ENCODE measurements at places on chromosomes 7 and 10.

GRCh38 chr7:11252705-11253272 lies 279.1 kb downstream of the PHF14 start:
- DNase-seq, result no peak

DNA sequence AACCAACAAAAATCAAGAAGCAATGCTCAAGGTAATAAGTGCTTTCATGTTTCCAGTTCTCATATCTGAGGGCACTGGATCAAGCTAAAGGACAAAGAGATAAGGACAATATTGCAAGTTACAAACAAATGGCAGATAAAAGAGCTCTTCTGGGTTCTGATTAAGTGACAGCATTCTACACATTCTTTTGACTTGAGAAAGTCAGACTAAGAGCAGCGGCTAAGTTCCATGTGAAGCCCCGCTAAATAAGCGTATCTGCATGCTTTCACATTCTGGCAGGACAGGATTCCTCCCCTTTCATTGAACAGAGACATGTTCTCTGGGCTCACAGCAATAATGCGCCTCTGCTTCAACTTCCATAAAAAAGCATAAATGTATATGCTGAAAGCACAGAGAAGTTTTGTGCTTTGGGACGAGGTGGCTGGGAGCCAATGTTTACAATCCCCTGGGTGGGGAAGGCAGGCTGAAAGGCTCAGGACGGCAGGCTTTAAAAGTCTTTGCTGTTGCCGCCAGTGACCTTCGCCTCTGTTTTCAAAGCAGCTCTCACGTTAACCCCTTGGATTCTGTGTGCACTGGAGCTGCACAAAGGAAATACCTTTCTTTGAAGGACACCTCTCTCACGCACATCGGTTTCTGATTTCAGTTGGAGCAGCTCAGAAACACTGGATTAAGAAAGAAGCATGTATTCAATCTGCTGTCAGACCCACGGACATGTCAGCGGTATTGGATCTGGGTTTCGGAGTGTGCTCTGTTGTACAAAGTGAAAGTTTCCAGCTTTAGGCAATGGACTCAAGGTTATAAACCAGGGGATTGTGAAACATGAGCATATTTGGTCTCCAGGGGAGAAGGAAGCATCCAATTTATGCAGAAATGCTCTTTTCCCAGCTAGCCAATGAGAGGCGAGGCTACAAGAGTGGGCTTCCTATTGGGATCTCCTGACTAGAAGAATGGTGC lies 105.4 kb upstream of the FAM133B start:
- DNase-seq, result no peak

DNA sequence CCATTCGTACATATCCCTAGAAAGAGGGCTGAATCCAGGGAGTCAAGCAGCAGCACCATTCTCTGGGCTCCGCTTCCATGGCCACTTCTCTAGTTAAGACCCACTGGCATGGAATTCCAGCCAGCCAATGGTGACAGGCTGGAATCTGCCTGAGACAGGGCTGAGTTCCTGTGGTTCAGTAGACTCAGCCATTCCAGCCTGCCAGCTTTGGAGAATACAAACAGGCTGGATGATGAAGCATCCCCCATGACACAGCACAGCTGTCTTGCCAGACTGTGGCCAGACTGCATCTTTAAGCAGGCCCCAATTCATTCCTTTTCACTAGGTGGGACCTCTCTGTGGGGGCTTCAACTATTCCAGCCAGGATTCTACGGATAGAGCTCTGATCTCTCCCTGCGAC lies 329.6 kb downstream of the XPNPEP1 start:
- no peak for DNase-seq

DNA sequence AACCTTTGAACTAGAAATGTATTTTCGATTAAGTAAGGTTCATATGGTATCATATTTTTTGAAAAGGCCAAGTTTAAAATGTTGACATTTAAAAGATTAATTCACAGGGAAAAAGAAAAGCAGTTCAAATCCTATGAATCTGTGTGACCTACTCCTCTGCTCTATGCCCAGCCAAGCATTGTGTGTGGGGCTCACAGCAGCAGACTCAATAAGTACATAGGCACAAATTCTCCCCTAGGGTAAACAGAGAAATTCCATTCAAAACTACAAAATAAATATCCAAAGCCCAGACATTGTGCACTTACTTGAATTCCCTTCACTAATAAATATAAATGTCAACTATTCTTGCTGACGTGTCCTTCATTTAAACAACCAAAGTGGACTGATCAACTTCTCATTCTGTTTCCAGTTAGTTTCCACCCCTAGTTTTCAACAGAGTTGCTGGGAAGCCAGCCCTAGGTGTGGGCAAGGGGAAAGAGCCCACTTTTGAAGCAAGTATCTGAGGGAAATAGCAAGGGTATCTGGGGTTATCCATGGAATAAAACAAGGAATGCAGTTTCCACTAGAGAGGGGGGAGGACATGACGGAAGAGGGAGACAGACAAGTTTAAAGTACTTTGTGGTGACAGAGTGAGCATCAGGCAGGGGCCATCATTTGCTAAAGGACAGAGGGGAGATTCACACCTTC lies 533.3 kb downstream of the SORCS1 start:
- DNase-seq, result no peak

DNA sequence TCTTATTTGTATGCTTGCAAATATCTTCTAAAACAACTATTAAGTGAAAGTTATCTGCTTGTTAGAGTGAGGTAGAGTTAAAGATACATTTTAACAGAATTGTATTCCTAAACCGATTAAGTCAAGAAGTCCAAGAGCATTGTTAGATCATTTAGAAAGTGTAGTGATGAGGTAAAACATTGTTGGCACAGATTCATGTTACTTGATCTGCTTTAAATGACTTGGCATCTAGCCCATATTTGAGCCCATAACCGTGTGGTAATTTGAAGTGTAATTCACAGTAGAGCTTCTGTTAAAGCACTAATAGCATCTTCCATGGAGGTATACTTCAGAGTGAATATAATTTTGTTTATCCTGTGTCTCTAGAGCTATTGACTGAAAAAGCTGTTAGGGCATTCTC lies 62.1 kb downstream of the PTEN start:
- DNase-seq, result no peak

DNA sequence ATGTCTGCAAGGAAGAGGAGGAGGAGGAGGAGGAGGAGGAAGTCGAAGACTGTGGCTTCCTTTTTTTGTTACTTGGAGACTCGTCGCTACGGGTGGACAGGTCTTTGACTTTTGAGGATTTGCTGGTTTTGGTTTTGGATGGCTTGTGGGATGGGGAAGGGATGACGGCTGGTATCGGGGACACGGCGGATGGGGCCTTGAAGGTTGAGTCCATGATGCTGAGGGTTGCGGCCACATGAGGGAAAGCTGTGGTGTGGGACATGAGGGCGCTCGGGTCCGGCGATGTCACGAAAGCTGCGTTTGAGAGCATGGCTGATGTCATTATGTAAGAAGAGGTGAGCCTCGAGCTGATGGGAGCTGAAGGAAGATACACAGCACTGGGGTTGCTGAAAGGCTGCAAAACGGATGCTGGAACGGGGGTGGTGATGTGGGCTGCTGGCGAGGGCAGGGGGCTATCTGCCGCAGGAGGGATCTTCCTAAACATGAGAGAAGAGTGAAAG lies 33.1 kb upstream of the EFCAB10 start:
- no peak for DNase-seq

DNA sequence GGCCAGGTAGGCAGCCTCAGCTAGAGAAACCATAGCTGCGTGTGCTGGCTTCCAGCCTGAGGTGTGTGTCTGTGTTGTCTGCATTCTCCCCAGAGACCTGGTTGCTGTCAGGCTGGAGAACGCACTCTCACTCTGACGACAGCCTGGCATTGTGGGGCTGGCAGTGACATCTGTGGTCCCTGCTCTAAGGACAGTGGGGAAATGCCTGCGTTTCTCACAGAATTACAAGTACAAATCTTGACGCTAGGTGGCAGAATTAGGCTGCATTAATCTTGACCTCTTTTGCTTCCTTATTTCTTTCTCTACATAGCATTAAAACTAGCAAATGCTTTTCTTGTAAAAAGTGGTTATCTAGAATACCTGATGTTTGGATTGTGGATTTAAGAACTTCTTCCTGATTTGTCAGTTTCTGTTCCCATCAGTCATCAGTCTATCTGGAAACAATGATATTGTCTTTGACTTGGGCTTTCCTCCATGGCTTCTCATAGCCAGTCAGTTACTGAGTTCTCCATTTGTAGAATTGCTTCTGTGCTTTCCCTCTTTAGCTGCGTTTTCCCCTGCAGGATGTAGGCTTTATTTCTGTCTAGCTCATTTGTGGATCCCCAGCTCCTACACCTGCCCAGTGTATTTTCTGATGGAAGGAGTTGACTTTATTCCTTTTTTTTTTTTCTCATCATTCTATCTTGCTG lies 86.0 kb downstream of the FANK1 start:
- DNase-seq, result no peak

DNA sequence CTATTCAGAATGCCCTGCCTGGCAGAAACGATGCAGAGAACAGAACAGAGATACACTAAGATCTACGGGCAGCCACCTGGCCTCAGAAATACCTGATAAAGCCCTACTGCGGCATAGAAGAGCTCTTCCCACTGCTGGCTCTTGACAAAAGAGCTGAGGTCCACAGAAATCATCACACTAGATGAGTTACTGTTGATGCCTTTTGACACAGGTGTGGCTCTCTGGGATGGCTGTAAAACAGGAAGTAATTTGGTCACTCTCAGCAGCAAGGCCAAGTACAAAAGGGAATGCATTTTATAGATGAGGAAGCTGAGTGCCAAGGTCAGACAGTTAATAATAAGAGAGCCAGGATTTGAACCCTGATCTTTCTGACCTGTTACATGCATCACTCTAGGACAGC lies 35.0 kb upstream of the ACSL5 start:
- DNase-seq, result no peak

DNA sequence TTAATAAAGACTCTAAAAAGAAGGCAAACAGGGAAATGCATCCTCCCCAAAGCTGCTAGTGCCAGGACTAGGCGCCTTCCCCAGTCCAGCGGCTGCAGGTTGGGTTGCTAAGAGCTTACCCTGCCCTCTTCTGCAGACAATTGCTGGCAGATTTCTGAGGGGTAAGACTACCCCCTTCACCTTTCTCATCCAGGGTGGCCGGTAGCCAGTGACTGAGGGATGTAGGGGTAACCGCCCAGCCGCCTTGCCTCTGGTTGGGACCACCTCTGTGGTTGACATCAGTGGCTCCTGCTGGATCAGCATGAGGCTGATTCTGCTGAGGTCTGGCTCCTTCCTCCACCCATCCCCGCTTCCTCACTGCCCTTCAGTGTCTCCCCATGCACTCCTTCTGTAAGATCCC lies 71.2 kb downstream of the ADCYAP1R1 start:
- DNase-seq, result no peak

DNA sequence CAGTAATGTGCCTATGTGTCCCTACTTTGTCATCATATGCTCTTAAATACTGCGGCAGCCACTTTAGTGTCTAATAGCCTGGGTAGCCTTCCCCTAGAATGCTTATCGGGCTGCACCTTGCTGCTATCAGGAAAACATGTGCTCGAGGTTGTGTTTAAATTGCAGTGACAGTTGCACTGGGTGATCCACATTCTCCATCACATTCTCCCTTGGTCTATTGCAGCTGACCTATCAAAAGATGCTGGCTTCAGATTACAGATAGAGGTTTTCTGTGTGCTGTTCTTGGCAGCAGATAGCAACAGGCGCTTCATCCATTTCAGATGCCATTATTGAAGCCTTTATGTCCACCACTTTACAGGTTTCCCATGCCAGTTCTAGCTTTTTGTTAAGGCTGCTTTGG lies 130.1 kb upstream of the MDFIC start:
- no peak for DNase-seq

DNA sequence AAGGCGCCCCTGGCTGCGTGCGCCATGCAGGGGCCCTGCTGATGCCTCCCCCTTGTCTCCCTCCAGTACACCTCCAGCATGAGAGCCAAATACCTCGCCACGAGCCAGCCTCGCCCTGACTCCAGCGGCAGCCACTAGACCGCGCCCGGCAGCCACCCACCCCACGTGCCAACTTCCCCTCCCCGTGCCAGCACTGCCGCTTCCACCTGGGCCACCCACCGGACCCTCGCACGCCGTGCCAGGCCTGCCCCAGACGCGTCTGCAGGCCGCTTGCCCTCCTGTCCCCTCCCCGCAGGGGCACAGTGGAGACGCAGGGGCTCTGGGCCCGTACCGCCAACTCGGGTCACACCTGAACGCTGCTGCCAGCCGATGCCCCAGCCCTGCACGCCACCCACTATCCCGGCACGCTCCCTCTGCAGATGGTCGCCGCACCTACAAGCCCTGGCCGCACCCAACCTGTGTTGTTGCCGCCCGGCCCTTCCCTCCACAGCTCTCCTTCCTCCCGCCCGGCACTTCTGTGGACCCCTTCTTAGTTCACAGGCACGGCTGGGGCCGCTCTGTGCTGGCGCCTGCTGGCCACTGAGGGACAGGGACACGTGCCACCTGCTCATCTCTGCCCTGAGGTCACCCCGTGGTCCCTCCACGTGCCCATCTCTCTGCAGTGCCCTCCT lies 26.3 kb upstream of the AMZ1 start:
- no peak for DNase-seq

GRCh38 chr10:29839826-29840515 lies 205.2 kb upstream of the SVIL start:
- no peak for DNase-seq

DNA sequence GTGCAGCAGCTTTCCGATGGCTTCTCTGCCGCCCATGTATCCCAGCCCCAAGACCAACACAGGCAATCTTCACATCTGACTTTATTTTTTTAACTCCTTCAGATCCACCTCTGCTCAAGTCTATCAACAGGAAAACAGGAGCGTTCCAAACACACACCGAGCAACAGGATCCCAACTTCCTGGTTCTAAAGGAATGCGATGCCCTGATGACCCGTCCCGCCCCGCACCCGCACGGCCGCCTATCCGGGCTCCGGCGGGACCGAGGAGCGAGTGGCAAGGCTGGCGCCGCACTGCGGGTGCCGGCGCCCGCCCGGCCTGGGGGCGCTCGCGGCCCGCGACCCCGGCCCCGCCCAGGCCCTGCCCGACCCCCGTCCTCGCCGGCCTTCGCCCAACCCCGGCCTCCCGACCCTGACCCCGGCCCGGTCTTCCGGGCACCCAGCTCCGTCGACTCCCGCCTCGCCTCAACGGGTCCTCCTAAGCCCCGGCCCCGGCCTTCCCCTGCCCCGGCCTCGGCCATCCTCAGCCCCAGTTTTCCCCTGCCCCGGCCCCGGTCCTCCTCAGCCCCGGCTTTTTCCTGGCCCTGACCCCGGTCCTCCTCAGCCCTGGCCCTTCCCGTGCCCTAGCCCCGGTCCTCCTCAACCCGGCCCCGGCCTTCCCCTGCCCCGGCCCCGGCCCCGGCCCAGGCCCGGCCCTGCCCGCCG lies 730 bp downstream of the LARP4B start:
- no peak for DNase-seq
